Right lobe of liver (tissue), 6 donors: ENCODE measurements at places on chromosomes 5 and 9. TPM values are rescaled to one million over a fixed set of nuclear protein-coding genes. Genes with fewer than 3 reads are reported as not detected.
A peak's percentile ranks its signal among the peaks of the same experiment; 100 is the strongest.

DNA sequence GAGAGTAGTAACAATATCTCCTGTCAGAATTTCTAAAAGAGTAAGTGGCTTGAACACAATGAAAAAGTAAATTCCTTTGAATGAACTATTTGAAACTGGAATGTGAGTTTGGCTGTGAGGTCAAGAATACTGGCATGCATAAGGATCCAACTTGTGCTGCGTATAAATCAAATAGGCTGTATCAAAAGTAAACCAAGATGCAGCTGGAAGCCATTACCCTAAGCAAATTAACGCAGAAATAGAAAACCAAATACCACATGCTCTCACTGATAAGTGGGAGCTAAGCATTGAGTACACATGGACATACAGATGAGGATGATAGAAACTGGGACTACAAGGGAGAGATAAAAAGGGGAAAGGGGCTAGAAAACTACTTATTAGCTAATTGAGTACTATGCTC lies 24.0 kb upstream of the SRFBP1 start:
- H3K36me3 ChIP-seq = no peaks in the 10 kb centered on the region
- no peak overlapping the region for H3K27ac ChIP-seq
- no peaks in the 10 kb centered on the region for H3K4me1 ChIP-seq
- no peaks in the 10 kb centered on the region for H3K27me3 ChIP-seq

DNA sequence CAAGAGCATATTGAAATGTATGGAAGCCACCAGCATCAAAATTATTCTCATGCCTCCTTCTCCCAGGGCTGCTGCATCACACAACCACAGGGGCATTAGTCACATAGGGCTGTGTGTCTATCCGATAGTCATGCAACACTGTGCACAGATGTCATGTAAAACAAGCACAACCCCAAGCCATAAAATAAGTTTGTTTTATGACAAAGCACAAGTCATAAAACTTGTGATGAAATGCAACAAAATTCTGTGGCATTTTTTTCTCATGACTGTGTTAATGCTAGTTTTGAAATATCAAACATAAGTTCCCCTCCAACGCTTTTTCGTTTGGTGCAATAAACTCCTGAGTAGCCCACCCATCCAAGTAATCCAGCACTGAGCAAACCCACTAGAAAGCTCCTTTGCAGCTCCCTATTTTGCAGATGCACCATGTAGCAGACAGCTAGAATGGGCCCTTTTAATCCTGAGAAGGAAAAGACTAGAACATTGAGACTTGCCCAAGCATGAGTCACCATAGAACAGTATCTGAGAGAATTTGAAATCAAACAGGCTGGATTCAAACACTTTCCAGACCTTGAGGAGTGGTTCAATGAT lies 93.3 kb upstream of the ZNF366 start:
- no peak overlapping the region for H3K4me3 ChIP-seq
- no peaks in the 10 kb centered on the region for H3K27me3 ChIP-seq
- no peaks in the 10 kb centered on the region for H3K4me1 ChIP-seq
- no peak overlapping the region for H3K27ac ChIP-seq
- DNase-seq = no peak
- H3K36me3 ChIP-seq = no peaks in the 10 kb centered on the region

The GRIN1 gene
- not detected for total RNA-seq

GRCh38 chr5:154940375-154940771 lies 500 bp upstream of the MRPL22 start:
- H3K4me3 ChIP-seq = peak overlapping the region; percentile 77
- peaks cover 15% of the 10 kb centered on the region for H3K4me1 ChIP-seq
- no peak for DNase-seq
- no peaks in the 10 kb centered on the region for H3K27me3 ChIP-seq

DNA sequence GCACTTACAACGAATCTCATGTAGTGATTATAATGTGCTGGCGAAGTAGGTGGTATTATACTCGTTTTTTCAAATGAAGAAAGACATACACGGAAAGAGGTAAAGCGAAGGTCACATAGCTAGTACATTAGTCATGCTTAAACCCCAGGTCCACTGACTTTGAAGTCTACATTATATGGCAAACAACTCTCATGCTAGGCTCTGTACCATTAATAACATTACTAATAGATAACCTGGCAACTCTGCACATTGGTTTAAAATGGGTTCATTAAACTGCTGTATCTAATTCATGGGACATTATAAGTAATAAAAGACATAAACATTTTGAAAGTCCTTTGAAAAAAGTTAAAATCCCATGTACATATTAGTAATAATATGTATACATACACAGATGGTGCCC lies 21.2 kb downstream of the FYB1 start:
- H3K27me3 ChIP-seq = no peaks in the 10 kb centered on the region
- no peaks in the 10 kb centered on the region for H3K4me1 ChIP-seq
- no peaks in the 10 kb centered on the region for H3K36me3 ChIP-seq
- H3K27ac ChIP-seq = no peak overlapping the region
- DNase-seq = no peak

GRCh38 chr5:64292611-64293215 lies 127.1 kb downstream of the RNF180 start:
- no peaks in the 10 kb centered on the region for H3K27me3 ChIP-seq
- no peak for DNase-seq
- no peaks in the 10 kb centered on the region for H3K4me1 ChIP-seq

DNA sequence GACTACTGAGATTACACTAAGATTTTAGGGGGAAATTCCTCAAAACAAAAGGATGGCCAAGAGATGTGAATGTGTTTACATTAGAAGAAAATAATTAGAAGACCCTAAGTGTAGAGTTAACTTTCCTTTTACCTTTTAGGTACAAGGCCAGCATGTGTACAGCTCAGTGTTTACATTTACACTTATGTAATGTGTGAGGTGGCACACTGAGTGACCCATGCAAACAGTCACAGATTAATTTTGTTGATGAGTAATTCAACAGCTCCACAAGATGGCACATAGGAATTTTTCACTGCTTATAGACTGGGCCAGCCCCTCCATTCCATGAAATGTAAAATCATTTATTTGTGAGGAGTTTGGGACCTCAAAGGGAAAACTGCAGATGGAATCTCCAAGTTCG lies 90.1 kb upstream of the SLC12A2 start:
- no peak overlapping the region for H3K27ac ChIP-seq
- no peaks in the 10 kb centered on the region for H3K36me3 ChIP-seq
- H3K4me1 ChIP-seq = no peaks in the 10 kb centered on the region
- H3K27me3 ChIP-seq = no peaks in the 10 kb centered on the region
- no peak overlapping the region for H3K4me3 ChIP-seq
- no peak for DNase-seq

DNA sequence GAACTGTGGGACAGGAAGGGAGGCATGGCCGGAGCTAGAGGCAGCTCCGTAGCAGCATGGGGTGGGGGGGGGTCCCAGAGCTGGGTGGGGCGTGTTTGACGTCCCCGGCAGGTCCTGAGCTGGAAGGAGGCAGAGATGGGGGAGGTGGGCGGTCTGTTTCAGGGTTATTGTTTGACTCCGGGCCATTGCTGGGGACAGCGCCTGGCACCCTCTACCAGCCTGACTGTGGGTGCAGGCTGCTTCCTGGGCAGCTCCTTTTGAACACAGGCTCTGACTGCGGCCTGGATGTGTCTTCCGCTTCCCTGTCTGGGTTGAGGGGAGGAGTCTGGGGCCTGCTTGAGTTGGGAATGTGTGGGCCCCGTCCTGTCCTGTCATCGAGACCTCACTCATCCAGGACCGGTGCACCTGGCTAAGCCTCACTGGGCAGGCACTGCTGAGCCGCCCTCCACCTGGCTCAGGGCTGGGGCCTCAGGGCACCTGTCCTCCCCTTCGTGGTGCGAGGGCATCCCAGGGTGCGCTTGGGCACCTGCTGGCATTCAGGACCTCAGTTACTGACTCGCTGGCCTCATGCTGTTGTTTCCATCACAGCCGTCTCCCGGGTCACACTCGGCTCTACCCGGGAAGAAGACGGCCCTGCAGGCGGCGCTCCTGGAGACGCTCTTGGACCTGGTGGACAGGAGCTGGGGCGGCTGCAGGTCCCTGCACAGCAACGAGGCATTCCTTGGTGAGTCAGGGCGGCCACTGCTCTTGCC lies 26.5 kb downstream of the CEP72 start:
- no peaks in the 10 kb centered on the region for H3K4me1 ChIP-seq
- H3K4me3 ChIP-seq = no peak overlapping the region
- peaks cover 7% of the 10 kb centered on the region for H3K36me3 ChIP-seq
- DNase-seq = peak; percentile 31
- H3K27me3 ChIP-seq = no peaks in the 10 kb centered on the region

The CRB2 gene
- total RNA-seq = not detected

- H3K36me3 ChIP-seq = no peaks in the 10 kb centered on the region
- no peaks in the 10 kb centered on the region for H3K27me3 ChIP-seq
- no peak overlapping the region for H3K27ac ChIP-seq
- DNase-seq = no peak
- H3K4me3 ChIP-seq = no peak overlapping the region
- H3K4me1 ChIP-seq = no peaks in the 10 kb centered on the region
These were observed 100.3 kb downstream of the ATG10 start for GRCh38 chr5:82072138-82072537.

GRCh38 chr9:93308676-93309075 lies 124.7 kb downstream of the WNK2 start:
- H3K27ac ChIP-seq = no peak overlapping the region
- H3K27me3 ChIP-seq = no peaks in the 10 kb centered on the region
- no peaks in the 10 kb centered on the region for H3K4me1 ChIP-seq
- DNase-seq = no peak

DNA sequence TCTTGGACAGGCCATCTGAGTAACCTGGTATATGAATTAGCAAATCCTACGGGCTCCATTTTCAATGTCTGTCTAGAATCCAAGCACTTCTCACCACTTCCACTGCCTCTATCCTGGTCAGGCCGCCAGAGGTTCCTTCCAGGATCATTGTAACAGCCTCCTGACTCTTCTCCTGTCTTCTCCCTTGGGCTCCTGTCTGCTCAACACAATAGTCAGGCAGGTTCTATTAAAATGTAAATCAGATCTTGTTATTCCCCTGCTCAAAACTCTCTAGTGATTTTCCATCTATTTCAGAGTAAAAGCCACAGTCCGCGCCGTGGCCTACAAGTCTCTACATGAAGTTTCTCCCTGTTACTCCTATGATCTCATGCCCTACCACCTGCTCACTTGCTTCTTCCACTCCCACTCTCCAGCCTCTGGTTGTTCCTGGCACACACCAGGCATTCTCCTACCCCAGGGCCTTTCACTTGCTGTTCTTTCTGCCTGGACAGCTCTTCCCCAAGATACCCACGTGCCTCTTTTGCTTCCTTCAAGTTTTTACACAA lies 21.7 kb downstream of the ZNF366 start:
- no peaks in the 10 kb centered on the region for H3K36me3 ChIP-seq
- no peak overlapping the region for H3K27ac ChIP-seq
- H3K4me1 ChIP-seq = no peaks in the 10 kb centered on the region

The ANKRD55 gene
- 2.2 TPM for total RNA-seq

The FBN2 gene
- total RNA-seq = 0.44 TPM

DNA sequence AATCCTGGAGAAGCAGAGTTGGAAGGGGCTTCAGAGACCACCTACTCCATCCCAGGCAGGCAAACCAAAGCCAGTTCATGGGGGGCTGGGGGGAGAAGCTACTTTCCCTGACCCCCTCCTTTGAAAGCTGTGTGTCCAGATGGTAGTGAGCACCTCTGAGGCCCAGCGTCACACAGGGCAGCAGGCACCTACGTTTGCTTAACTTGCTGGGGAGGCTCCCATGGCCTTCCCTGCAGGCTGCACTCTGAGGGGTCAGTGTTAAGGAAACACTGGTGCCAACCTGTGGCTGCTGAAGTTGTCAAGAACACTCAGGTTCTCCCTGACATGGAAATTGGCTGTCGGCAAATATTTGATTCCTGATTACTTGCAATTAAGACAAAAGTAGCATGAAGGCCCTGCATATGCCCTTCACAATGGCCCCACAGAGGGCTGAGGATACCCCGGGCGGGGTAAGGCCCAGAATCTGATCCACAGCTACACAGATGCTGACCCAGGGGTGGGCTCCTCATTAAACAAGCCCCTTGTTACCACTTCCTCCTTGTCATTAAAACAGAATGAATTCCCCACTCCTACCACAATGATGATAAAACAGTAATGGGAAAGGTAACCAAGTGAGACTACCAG lies 208.5 kb downstream of the FSTL4 start:
- H3K4me1 ChIP-seq = no peaks in the 10 kb centered on the region
- H3K4me3 ChIP-seq = no peak overlapping the region
- H3K27ac ChIP-seq = no peak overlapping the region
- H3K27me3 ChIP-seq = no peaks in the 10 kb centered on the region

DNA sequence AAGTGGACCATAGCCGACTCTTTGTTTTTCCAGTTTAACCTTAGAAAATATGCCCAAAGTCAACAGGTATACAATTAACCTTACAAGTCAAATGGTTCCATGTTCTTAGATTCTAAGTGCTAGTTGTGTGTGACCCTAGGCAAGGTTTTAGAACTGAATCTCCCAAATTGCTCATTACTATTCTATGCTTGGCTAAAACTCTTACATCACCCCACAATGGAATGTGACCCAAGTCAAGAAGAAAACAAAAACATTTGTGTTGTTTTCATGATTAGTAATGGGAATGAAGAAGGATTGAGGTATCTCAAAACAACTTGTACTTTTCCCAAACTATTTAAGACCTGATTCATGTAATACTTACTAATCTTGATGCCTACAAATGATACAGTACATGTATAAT lies 159.2 kb downstream of the ARRDC3 start:
- H3K4me1 ChIP-seq = peaks cover 10% of the 10 kb centered on the region
- H3K27me3 ChIP-seq = no peaks in the 10 kb centered on the region
- no peaks in the 10 kb centered on the region for H3K36me3 ChIP-seq
- H3K4me3 ChIP-seq = no peak overlapping the region
- no peak for DNase-seq
- H3K27ac ChIP-seq = no peak overlapping the region

DNA sequence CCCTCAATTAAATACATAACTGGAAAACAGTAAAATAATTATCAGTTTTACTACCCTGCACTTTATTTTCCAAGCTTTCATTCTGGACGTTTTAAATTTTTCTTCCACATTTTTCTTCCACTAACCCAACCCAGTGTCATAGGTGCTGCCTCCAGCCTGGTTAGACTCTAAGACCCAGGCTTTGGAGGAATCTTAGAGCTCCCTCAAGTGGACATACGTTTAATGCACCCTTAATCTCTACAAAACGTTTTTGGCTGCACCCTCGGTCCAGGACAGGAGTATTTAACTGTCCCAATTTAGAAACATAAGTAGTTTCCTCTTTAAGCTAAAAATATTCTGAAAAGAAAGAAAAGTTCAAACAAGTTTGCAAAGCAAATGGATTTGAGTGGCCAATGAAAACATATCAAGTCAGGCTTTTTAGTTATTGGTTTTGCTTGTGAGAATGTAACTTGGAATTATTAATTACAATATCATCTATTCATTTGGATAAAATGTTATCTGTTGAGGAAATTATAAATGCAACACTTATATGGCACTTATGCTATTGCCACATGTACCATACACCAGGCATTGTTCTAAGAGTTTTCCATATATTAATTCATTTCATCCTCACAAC lies 38.9 kb downstream of the CDH6 start:
- no peaks in the 10 kb centered on the region for H3K27me3 ChIP-seq
- no peaks in the 10 kb centered on the region for H3K36me3 ChIP-seq
- H3K27ac ChIP-seq = no peak overlapping the region
- no peak for DNase-seq
- H3K4me1 ChIP-seq = no peaks in the 10 kb centered on the region

- no peak overlapping the region for H3K4me3 ChIP-seq
- no peak for DNase-seq
- no peaks in the 10 kb centered on the region for H3K27me3 ChIP-seq
- H3K27ac ChIP-seq = no peak overlapping the region
- H3K36me3 ChIP-seq = no peaks in the 10 kb centered on the region
- H3K4me1 ChIP-seq = no peaks in the 10 kb centered on the region
These were observed 227.8 kb downstream of the MELK start for GRCh38 chr9:36800455-36800854.

The TDRD7 gene
- total RNA-seq = 6.9 TPM

The HACD4 gene
- 0.46 TPM for total RNA-seq

GRCh38 chr5:10743951-10744350 lies 17.1 kb downstream of the DAP start:
- H3K4me3 ChIP-seq = no peak overlapping the region
- no peak overlapping the region for H3K27ac ChIP-seq
- no peaks in the 10 kb centered on the region for H3K27me3 ChIP-seq
- peaks cover 5% of the 10 kb centered on the region for H3K36me3 ChIP-seq
- DNase-seq = no peak
